ENCODE measurements at places on chromosomes 11 and 22. TPM values are rescaled to one million over a fixed set of nuclear protein-coding genes. Genes with fewer than 3 reads are reported as not detected.

GRCh38 chr22:48574776-48575617, 1252.7 kb downstream of the BRD1 start:
- peak; percentile 73 for DNase-seq

GRCh38 chr22:32622004-32622743, 147.6 kb downstream of the FBXO7 start:
- peak; percentile 97 for DNase-seq

TMPRSS13 gene
- 0.09 TPM for total RNA-seq

GRCh38 chr11:93072229-93072914, 102.9 kb downstream of the MTNR1B start:
- no peak for DNase-seq

- no peak for DNase-seq
Measured at GRCh38 chr22:49340406-49340805, 487.3 kb downstream of the BRD1 start.

- peak; percentile 36 for DNase-seq
Measured at GRCh38 chr11:69436041-69436982, 45.2 kb upstream of the LINC01488 start.

- no peak for DNase-seq
Measured at GRCh38 chr11:123674297-123674696, 19.9 kb upstream of the SCN3B start.

GRCh38 chr11:68998390-68998911, 14.6 kb downstream of the MRGPRF start:
- peak; percentile 82 for DNase-seq

DNA sequence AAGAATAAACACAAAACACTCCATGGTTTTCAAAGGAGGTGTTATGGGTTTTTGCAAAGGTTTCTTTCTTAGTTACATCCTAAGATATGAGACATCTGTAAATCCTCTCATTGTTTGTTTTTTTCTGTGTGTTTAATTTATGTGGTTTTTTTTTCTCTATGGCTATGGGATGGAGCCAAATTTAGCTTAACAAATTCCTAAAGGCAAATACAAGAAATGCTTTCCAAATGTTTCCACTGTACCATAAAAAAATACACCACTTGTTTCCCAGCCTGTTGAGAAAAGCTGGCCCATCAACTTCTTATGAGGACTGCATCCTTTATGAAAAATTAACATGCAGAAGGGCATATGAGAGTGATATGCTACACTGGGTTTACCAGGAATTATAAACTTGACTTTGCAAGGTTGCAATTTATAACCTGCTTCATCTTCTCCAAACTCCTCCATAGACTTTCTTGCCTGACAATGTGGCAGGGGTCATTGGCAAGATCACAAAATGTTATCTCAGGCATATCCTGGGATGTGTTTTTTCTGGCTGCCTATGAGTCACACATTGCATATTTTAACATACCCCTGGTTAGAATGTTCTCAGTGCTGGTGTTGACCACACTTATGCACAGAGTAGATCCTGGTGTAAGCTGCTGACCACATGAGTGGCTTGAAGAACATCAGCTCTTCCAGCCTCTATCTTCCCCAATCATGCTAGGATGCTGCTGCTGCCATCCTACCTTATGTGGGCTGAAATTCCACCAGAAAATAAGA, 137.6 kb upstream of the TTC12 start:
- DNase-seq: peak; percentile 71

DNA sequence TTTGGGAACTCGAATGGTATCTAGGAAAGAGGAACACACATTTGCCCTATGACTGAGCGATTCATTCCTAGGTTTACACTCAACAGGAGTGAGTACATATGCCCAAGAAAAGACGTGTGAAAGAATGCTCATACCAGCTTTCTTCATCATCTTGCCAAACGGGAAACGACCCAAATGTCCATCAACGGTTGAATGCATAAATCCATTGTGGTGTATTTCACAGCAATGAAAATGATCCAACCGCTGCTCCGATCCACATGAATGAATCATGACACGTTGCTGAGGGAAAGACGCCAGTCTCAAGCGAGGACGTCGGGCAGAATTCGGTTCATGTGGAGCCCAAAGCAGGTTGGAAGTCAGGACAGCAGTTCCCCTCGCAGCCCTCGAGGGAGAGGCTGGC, 71.5 kb downstream of the CYTH4 start:
- DNase-seq: no peak

HPS4 gene
- 18.0 TPM for total RNA-seq

DNA sequence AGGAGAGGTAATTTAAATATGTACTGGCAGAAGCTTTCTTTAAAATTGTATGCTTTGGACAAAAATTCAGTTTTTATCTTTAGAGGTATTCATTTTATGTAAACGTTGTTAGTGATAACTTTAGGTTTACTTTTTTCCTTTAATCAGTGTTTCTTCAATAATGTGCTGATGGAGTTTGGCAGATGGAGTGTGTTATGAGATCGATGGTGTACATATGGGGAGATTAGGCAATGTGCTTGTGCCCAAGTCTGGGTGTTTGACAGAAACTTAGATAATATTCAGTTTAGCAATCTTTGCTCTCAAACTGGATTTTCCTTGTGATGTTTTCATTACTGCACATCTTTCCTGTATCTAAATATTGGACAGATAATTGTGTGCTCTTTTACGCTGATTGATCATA, 425.4 kb downstream of the JRKL start:
- DNase-seq: no peak

RBM7 gene
- total RNA-seq: 19.8 TPM

- DNase-seq: no peak
Measured at GRCh38 chr11:44338698-44339529, 29.0 kb upstream of the ALX4 start.

DNA sequence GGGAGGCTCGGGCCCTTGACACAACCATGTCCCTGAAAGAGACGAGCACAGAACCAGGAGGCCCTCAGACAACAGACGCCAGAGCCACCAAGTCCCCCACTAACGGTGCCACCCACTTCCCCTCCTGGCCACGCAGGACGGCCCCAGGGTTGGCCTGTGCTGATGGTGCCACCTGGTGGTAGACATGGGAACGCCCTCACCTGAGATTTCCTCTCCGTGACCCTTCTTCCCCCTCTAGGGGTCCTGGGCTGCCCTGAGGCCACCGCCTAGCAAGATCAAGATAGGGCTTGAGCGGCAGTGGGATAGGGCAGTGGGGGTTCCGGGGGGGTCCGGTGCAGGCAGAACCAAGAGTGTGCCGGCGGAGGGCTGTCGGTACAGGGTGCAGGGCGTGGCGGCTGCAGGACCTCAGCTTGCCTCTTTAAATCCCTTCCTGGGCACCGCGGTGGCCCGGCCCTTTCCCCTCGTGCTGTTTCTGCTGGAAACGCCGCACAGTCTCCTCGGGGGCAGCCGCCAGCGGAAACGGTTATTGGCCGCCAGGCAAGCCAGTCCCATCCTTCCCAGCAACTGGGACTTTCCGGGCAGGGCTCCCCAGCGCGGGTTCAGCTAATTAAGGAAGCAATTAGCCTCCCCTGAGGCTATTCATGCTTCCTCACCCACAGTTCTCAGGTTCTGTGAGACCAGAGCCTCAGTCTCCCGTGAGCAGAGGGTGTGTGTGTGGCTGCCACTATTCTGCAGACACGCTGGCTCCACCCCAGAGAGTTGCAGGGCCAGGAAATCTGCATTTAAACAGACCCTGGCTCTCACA, 5.5 kb upstream of the NFAM1 start:
- DNase-seq: peak; percentile 63

ZNHIT2 gene
- total RNA-seq: 5.1 TPM

DNA sequence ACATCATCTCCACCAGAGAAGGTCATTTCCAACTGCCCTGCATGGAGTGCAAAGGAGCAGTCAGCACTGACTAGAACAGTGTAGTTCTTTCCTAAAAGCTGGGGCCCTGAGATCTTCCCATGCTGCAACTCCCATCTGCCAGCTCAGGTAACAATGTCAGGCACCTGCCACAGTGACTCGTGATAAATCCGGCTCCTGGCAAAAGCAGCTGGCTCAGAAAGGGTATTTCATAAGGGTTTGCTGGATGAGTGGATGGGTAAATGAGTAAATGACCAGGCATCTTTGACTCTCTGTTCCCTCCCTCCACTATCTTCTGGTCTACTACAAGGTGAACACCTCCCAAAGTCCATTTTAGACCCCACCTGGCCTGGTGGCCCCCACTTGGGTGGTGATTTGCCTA, 403.6 kb downstream of the NXPE2 start:
- DNase-seq: no peak

KDM4E gene
- total RNA-seq: not detected

DNA sequence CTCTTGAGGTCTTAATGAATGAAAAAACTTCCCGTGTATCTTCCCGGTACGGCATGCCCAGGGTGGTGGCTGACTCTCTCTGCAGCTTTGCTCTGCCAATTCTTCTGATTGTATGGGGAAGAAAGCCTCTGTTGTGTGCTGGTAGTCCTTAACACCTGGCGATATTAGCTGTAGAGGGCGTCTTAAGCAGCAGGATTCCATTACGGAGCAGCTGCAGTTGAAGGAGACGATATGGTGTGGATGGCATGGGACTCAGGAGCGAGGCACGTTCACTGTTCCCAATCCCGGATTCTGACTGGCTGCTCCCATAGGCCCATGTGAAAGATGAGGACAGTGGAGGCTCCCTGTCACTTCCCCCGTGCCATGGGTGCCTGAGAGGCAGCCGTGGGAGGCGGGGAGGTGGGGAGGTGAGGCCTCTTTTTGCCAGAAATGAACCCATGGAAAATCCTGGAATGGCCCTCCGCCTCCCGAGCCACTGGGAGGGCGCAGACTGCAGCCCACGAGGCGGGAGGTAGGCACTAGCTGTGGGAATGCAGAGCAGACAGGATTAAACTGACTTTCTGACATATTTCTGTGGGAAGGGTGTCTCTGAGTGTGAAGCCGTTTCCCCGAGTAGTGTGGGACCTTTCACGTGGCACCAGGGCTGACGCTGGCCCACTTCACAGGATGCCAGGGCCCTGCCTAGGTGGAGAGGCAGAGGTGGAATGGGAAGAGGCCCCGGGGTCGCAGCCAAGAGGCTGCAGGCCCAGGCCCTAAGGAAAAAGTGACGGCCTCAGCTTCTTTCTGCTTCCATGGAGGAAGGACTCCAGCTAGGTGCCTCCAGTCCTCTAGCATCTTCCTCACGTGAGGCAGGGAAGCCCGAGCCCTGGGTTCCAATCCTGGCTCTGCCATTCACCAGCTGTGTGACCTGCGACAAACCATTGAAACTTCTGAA, 121.4 kb upstream of the CD82 start:
- DNase-seq: no peak

GRCh38 chr11:86987679-86988078, 32.5 kb upstream of the FZD4 start:
- DNase-seq: no peak

NCF4 gene
- 5.9 TPM for total RNA-seq

GNAZ gene
- total RNA-seq: 3.0 TPM

MISFA gene
- total RNA-seq: 4.3 TPM

- peak; percentile 6 for DNase-seq
Measured at GRCh38 chr11:65863889-65864705, 3.9 kb downstream of the MUS81 start.

All from muscle of leg (tissue), 16 donors.